GM13977 (cell line): ENCODE measurements at places on chromosomes 11 and 22.

GRCh38 chr11:68092411-68092810 lies 28.8 kb downstream of the CHKA start:
- no peak for DNase-seq

- DNase-seq: no peak
Observed at GRCh38 chr11:69944146-69944795, 125.1 kb upstream of the FGF3 start.

DNA sequence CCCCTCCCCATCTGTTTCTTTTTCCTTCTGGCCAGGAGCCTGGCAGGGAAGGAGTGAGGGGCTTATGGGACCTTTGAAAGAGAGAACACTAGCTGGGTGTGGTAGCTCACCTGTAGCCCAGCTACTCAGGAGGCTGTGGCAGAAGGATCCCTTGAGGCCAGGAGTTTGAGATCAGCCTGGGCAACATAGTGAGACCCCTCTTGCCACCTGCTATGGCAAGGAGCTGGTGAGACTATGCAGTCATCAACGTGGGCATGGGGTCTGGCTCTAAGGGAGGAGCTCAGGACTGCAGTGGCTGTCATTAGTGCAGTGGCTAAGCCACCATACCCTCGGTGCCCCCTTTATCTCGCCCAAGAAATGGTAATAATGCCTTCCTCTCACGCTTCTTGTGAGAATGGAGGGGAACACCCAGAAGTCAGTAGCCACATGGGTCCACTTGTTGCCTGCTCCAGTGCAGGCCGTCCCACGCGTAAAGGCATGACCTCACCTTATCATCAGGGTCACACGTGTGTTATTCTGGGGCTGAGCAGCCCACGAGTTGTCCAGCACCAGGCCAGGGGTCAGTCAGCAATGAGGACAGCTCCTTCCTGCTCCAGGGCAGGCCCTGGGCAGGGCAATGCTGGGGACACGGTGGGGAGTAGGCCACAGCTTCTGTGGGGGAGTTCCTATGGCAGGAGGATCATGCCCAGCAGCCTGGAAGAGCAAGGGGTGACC lies 27.7 kb upstream of the TEF start:
- DNase-seq: no peak

- no peak for DNase-seq
Observed at GRCh38 chr11:70306586-70307033, 36.1 kb downstream of the PPFIA1 start.

GRCh38 chr11:1879941-1880720 lies 11.6 kb downstream of the PRR33 start:
- no peak for DNase-seq

- no peak for DNase-seq
Observed at GRCh38 chr11:82832983-82833382, 67.2 kb downstream of the PRCP start.

- DNase-seq: no peak
Observed at GRCh38 chr11:14059491-14059890, 97.0 kb downstream of the SPON1 start.

DNA sequence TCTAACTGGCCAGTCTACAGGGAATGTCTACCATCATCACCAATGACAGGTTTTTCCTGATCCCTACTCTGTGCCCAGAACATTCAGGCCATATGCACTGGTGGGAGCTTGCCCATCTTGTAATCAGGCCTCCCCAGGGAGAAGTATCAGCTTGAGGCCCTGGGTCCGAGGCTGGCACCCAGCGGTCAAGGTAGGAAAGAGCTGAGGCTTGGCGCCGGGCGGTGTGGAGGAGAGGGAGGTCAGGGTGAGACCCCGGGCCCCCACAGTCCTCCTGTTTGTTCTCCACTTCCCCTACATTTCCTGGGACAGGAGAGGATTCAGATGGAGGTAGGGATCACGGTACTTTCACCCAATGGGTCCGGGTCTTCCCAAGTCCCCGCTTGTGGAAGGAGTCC lies 15.5 kb downstream of the TSKU start:
- DNase-seq: no peak

GRCh38 chr11:72818971-72819370 lies 4.8 kb downstream of the ATG16L2 start:
- DNase-seq: no peak

DNA sequence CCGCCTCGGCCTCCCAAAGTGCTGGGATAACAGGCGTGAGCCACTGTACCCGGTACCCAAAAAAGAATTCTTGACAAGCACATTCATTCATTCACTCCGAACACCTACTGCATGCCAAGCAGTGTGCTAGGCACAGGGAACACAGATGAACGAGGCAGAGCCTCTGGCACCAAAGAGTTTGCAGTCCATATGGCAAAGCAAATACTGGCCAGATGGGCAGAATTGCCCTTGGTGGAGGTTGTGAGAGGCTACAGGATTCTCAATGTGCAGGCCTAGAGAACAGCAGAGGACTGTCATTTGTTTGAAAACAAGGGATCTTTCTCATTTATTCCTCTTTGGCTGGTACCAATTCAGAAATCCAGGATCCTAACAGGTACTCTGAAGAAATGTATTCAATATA lies 27.5 kb upstream of the MTCH2 start:
- DNase-seq: no peak

GRCh38 chr11:131365329-131365930 lies 5.0 kb upstream of the NTM start:
- DNase-seq: no peak

DNA sequence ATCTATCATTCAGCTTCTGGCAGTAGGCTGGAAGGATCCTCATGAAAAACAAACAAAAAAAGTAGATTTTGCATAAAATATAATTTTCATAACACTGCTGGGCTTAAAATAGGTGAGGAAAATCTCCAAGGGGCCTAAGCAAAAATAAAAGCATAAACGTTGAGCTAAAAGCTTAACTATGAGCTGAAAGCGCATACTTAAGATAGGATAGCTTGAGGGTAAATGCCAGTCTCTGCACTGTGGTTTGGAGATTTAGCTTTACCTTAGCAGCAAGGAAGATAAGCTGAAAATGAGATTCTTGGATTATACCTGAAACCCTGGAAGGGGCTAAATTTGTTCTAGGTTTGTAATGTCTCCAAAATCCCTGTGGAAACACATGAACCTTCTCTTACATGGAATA lies 183.7 kb downstream of the GUCY1A2 start:
- DNase-seq: no peak

DNA sequence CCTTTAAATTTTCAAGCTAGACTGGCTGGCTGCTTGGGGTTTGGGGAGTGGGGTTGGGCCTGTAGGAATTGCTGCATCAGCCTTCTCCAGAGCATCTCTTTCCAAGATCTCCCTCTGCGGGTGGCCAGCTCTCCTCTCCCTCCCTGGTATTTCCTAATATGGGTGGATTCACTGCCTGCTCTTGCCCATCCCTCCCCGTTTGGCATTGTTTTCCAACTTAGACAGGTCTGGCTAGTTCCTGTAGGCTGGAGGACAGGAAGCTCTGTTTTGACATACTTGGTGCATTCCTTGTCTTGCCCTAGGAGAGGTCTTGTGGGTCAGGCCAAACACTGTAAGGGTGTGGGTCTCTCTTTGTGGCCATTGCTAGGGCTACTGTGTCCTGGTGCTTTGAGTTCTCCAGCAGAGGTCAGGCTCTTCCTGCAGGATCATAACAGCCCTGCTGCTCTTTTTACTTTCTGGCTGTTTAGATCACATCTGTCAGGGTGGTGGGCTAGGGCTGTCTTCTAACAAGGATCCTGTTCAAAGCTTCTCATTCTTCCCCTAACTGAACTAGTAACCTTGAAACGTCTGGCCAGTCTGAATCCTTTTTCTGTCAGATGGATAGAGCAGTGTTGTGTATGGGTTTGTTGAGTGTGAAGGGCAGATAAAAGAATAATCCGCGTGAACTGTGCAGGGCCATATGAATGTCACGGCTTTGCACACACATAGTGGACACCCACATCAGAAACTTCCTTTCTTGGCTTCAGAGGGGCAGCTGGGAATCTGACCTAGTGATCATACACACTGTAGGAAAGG lies 18.3 kb upstream of the MICALL1 start:
- no peak for DNase-seq

GRCh38 chr11:22037505-22037904 lies 155.4 kb upstream of the ANO5 start:
- DNase-seq: no peak

DNA sequence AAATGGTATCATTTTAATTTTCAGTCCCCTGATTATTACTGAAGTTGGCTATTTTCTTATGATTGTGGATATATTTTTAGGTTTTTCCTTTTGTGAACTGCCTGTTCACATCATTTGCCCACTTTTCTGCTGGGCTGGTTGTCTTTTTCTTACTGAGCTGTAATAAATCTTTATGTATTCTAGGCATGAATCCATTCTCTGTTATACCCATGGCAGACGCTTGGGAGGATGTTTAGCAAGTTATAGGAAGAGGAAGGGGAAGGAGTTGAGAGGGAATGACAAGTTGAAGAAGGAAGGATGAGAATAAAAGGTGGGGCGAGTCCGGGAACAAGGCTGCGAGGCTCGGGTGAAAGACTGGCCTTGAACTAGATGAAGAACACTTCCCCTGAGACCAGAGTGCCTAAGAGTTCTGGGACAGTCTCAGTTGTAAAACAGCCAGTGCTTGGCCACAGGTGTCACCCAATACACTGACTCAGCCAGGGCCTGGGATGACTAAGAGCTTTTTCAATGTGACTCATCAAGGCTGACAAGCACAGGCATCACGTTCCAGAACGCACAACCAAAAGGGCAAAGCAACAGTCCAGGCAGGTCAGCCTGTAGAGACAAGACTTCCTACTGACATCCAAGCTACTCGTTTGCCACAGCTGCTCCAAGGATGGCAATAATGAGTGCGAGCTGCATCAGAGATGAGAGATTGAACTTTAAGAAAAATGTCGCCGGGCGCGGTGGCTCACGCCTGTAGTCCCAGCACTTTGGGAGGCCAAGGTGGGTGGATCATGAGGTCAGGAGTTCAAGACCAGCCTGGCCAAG lies 35.2 kb downstream of the LRFN4 start:
- DNase-seq: peak; percentile 91

DNA sequence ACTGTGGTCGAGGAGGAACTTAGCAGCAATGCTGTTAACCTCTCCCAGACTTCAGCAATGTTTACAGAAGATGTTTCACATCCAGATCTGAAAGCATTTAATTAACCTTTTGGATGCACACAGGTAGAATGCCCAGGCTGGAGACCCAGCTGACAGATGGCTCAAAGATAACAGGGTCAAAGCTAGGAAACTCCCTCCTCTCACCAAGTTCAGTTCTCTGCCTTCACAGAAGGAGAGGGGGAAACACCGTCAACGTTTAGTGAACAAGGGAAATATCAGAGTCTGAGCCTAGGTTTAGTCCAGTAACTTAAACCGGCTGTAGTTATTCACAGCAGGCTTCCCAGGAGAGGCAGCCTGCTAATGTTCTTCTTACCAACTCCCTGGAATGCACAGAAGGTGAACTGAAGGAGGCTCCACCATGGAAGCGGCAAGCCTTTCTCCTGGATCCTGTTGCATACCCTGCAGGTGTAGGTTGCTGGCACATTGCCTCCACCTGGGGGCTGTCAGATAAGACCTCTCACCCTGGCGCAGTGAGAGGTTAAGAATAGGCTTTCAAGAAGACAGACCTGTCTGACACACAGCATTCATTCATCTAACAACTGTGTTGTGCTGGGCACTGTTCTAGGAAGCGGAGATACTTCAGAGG lies 23.5 kb upstream of the ANKK1 start:
- peak; percentile 45 for DNase-seq

DNA sequence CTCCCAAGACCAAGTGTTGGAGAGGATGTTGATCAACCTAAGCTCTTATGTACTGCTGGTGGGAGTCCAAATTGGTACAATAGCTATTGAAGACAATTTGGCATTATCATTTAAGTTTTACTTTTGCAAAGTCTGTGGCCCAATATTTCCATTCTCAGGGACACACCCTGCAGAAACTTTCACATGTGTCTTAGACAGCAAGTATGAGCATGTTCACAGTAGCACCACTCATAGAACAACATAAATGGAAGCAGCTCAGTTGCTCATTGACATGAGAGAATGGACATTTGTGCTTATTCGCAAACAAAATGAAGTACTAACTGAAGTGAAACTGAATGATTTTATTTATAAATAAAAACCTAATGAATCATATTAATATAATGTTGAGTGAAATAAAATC lies 135.5 kb downstream of the NOX4 start:
- no peak for DNase-seq

DNA sequence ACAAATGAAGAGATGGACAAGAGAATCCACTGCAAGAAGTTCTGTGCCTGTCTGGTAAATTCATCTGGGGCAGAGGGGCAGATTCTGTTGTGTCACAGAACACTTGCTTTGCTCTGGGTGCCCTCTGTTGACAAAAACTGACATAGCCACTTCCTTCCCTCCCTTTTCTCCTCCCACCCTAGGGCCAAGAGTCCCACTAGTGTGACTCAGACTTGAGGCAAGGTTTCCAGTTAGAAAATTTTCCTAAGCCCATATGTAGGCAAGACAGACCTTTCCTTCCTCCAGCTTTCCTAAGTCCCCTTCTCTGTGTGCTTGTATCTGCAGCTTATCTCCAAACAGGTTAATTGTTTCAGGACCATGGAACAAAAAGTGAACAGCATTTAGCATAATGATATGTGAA lies 106.8 kb downstream of the RBFOX2 start:
- DNase-seq: peak; percentile 12

DNA sequence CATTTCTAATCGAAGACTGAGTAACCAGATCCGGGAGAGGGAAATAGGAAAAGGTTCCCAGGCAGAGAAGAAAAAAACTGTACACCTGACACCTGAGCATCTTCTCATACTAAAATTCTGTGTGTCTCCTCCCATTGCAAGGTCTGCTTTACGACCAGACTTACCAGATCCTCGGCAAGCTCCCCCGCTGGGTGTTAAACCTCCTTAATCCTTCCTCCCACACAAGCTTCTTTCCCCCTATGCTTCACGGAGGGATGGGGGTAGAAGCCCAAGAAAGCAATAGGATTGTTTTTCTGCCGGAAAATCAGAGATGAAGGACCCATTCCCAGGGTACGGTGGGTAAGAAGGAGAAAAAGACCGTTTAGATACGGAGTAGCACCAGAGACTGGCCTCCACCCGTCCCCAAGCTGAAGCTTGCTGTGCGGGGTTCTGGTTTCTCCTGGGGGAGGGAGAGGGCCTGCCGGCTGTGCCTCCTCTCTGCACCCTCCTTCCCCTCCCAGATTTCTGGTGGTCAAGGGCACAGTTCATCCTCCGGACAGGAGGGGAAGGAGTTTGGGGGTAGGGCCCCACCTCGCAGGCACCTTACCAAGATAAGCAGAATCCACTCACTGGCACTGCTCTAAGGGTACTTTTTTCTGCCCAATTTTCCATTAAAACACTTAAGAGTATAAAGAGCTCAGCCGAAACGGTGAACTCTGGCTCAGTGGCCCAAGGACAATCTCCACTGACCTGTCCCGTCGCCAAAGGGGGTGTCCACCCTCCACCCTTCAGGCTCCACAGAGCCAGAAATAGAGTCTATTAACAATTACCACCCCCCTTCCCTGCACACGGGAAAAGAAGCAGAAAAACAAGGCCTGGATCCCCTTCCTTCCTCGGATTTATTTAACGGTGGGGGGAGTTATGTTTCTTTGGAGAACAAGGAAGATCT lies 1.2 kb downstream of the TOB2 start:
- DNase-seq: no peak

GRCh38 chr11:96309016-96309642 lies 33.9 kb downstream of the MAML2 start:
- no peak for DNase-seq
